Stimulated activated CD4-positive, alpha-beta T cell treated with anti-CD3 and anti-CD28 coated beads, TNF-alpha, amount 100 ng/mL, for 4 hours (primary cell): ENCODE measurements at places on chromosomes 6 and 20.
A peak's percentile ranks its signal among the peaks of the same experiment; 100 is the strongest.

GRCh38 chr20:50070361-50070760 is 42.6 kb downstream of the UBE2V1 start:
- no peak for DNase-seq

- no peak for DNase-seq
Observed at GRCh38 chr6:137237413-137238170, 18.4 kb upstream of the IFNGR1 start.

- DNase-seq = no peak
Observed at GRCh38 chr20:53891306-53891894, 179.0 kb downstream of the BCAS1 start.

DNA sequence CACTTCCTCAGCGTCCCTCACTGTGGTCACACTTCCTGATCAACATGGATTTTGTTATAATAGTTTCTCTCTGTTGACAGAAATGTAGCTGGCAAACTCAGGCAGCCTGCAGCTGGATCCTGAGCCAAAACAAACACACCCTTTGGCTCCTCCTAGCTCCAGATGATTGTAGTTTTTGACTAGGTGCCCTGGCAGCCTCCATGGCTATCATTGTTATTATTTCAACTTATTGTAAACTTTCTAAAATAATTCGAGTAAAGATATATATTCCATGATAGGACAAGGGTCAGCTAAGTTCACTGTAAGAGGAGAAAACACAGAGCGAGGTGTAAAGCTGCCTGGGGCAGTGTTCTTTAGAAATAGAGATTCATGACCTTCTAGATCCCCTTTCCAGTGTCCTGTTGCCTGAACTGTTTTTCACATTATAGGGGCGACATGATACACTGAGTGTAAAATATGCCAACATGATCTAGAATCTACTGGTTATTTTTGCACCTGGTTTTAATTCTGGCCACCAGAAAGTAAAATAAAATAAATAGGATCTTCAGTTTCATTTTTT is 98.2 kb upstream of the HDGFL1 start:
- DNase-seq = no peak

GRCh38 chr6:160967833-160968232 is 23.7 kb upstream of the MAP3K4 start:
- no peak for DNase-seq

DNA sequence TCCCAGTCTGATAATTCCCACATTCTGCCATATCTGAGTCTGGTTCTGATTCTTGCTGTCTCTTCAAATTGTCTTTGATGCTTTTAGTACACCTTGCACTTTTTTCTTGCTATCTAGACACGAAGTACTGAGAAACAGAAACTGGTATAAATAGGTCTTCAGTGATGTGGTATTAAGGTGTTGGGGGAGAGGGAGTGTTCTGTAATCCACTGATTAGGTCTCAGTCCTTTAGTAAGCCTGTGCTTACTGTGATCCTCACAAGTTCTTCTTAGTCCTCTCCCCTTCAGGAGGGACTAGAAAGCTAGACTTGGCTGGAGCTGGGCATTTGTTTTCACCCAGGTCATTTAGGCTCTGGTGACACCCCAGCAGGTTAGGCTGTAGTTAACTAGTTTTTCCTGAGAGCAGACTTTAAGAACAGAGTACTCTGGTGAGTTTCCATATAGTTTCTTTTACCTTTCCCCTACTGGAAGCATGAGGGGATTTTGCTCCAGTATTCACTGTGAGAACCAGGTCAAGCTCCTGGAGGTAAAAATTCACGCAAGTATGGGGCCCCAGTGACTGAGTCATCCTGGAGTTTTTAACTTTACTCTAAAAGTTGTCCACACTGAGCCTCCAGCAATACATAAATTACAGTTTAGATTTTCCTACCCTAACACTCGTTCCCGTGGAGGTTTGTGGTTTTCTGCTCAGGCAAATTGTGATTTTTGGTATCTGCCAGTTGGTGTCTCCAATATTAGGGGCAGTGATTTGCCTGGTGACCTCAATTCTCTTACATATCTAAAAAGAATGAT is 154.6 kb downstream of the CDKAL1 start:
- DNase-seq = no peak

GRCh38 chr6:131286469-131287040 is 151.3 kb downstream of the AKAP7 start:
- DNase-seq = no peak

GRCh38 chr6:21240709-21241108 is 352.8 kb upstream of the SOX4 start:
- DNase-seq = no peak

DNA sequence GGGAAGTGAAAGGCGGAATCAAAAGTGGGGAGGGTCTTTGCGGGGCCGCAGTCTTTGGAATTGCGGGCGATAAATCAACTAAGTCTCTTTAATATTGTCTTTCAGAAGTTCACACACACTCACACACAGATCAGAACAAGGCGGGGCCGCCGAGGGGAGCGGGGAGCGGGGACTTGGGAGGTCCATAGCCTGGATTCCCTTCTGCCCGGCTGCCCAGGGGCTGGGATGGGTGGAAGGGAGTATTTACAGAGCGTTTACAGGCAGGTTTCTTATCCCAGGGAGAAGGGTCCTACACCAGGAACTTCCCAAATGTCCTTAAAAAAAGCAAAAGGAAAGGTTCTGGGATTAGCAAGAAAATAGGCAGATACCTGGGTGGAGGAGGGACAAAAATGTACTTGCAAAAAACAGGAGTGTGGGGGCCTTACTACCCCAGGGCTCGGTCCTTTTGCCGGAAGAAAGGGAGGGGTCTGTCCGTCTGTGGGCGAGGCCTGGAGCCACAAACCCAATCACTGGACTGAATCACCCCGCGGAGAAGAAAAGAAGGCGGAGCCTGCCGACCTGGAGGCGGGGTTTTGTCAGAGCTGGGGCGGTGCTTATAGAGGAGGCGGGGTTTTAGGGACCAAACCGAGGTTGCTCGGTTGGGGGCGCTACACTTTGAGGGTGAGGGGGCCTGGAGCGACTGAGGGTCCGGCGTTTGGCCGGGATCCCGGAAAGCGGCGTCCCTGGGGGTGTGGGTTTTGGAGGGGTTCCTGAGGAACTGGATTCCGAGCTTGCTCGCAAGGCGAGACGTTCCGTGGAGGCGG is 3.2 kb downstream of the PRRT1 start:
- DNase-seq = peak; percentile 34

GRCh38 chr20:20712004-20712473 is 405 bp downstream of the RALGAPA2 start:
- DNase-seq = no peak

DNA sequence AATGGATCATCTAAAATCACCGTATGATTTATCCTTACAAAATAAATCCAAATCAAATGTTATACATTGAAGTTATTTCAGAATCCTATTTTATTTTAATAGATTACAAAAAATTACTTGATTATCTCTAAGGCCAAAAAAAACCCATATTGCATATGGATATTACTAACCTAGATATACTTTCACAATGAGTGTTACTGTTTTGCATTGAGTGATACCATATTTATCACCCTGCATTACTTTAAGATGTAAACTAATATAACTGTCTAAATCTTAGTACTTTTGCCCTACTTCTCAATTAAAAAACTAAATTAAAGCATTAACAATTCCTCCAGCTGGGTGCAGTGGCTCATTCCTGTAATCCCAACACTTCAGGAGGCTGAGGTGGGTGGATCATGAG is 11.1 kb downstream of the PPIL4 start:
- DNase-seq = no peak

DNA sequence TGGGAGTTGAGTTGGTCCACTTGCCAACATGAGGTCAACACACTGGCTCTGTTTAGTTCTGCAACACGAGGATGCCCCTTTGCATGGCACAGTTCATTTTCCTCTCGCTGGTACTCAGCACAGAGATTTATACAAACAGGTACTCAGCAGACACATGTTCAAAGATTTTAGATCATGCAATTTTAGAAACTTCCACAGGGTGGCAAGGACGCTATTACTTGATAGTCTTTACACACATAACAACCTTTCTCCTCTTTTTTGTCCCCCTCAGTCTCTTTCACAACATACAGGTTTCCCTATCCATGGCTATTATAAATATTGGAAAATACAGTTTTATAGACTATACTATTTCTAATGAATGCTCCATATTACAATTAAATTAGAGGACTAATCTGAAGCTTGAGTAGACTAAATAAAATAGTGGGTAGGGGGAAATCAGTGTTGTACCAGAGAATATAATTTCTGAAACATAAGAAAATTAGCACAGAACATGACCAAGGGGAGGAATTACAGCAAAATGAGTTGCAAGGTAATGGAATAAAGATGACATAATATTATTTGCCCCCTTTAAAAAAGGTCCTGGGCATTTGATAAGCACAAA is 331.8 kb upstream of the BTBD3 start:
- DNase-seq = no peak

DNA sequence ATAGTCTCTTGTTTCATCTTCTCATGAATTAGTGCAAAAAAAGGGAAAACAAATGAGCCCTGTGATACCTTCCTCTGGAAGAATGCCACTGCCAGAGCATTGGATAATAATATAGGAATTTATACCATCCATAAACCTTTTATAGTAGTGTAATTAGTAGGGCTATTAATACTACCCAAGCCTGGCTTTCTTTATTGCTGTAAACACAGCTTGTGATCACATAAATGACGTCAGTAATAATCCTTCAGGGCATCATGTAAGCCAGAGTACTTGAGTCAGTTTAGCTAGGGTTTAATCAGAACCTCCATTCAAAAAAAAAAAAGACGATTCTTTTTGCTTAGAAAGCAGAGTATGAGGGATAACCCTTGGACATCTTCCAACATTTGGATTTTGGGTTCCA is 264.8 kb downstream of the SLC35F1 start:
- no peak for DNase-seq

GRCh38 chr6:51992876-51993275 is 94.5 kb downstream of the PKHD1 start:
- DNase-seq = no peak

- no peak for DNase-seq
Observed at GRCh38 chr6:11298651-11299420, 66.4 kb upstream of the NEDD9 start.

DNA sequence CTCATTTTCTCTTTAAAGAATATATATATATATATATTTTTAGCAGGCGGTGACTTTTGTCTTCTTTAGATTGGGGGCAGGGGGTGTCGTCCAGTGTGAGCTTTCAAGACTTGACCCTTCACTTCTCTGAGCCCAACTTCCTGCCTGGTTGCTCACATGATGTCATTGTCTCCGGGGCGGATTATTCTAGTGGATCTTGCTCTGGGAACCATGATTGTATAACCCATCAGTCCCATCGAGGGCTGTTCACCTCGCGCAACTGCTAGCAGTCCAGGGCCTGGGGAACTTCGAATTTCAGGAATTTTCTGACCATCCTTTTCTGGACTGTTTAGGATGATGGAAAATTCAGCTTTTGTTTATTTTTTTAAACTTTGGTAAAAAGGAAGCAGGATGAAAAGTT is 1.0 kb downstream of the IGF2R start:
- DNase-seq = no peak

GRCh38 chr6:122207794-122208193 is 191.7 kb upstream of the HSF2 start:
- no peak for DNase-seq

DNA sequence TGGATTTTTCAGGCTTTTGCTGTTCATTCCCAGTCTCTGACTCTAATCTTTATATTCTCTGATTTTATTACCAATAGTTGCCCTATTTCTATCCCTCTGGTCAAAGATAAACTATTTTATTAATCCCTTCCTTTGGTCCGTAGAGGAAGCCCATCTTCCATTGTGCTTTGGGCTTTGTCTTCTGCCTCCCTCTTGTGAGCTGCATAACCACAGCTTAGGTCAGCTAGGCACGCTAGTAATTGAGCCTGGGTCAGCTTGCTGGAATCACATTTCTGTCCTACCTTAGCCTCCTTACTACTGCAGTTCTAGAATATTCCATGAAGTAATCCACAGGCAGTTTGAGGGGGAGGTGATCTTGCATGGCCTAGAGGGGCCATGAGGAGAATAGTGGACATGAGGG is 49.4 kb downstream of the TRMT11 start:
- no peak for DNase-seq

- no peak for DNase-seq
Observed at GRCh38 chr6:112370946-112371345, 23.8 kb downstream of the RFPL4B start.

DNA sequence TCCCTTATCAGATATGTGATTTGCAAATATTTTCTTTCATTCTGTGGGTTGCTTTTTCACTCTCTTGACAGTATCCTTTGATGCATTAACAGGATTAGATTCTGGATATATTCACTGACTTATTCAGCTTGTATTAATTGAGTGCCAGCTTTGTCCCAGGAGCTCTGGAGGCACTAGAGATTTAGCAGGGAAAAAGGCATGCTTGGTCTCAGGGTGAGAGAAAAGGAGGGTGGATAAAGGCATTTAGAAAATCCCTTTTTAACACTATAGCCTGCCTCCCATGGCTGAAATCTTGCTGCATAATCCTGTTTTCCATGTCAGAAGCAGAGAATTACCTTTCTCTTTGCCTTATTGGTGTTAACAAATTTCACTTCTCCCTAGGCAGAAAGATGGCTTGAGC is 28.5 kb upstream of the SIRT5 start:
- DNase-seq = no peak

DNA sequence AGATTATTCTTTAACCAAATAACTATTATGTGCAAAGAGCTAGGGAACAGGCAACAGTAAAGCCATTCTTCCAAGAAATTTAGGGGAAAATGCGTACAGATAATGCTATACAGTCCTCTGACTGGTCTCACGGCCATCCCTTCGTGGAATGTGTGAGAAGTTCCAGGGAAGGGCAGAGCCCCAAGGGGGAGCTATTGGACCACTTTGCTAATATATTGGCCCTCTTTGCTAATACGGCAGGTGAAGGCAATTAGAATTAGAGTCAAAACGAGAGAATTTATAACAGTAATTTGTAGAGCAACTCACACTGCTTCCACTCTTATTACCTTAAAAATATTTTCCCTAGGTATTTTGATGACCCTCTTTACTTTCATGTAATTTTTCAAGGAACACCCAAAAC is 140.4 kb downstream of the IMPG1 start:
- no peak for DNase-seq

DNA sequence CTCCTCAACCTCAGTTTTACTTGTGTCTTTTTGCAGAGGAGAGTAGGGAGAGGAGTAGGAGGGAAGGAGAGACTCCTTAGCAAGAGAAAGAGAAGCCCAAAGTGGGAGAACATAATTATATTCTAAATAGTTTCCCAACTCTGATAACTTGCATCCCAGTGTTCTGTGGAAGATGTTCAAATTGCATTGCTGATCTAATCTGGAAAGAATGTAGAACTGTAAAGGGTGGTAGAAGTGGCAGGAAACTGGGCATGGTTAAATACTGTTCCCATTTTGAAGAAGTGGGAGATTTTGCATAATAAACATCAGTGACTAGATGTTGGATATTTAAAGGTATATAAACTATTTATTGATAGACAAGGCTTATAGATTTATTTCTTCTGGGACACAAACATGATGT is 42.6 kb upstream of the HMGN3 start:
- DNase-seq = no peak

- DNase-seq = no peak
Observed at GRCh38 chr6:80356000-80356399, 249.5 kb downstream of the BCKDHB start.
